Smooth muscle cell of the coronary artery (primary cell): ENCODE measurements at places on chromosomes 7 and 10. TPM values are rescaled to one million over a fixed set of nuclear protein-coding genes. Genes with fewer than 3 reads are reported as not detected.

C10orf62 gene
- 0.08 TPM in 1 of 2 replicates, not detected in the other for total RNA-seq

SKIDA1 gene
- total RNA-seq, result 0.53 and 0.82 TPM in 2 replicates

OPALIN gene
- not detected in 2 replicates for total RNA-seq

C7orf33 gene
- not detected in 2 replicates for total RNA-seq

NEUROD6 gene
- total RNA-seq, result not detected in 2 replicates

MKI67 gene
- total RNA-seq, result 1.6 and 3.3 TPM in 2 replicates

YKT6 gene
- total RNA-seq, result 41.7 and 128 TPM in 2 replicates

CCSER2 gene
- 23.2 and 24.6 TPM in 2 replicates for total RNA-seq

ITGA8 gene
- total RNA-seq, result 1.5 and 17.6 TPM in 2 replicates

CAMK2B gene
- 0.23 and 0.59 TPM in 2 replicates for total RNA-seq

LRRC18 gene
- not detected in 2 replicates for total RNA-seq

SUN3 gene
- not detected in 2 replicates for total RNA-seq

TEX36 gene
- not detected in 2 replicates for total RNA-seq

HABP2 gene
- not detected in 2 replicates for total RNA-seq

TAS2R3 gene
- total RNA-seq, result 0.68 and 1.8 TPM in 2 replicates

CFAP69 gene
- 3.7 and 19.4 TPM in 2 replicates for total RNA-seq

PSPH gene
- total RNA-seq, result 33.5 and 115 TPM in 2 replicates

CPN1 gene
- total RNA-seq, result not detected in 2 replicates

CHCHD2 gene
- total RNA-seq, result 190 and 433 TPM in 2 replicates

VKORC1L1 gene
- 7.0 and 10.1 TPM in 2 replicates for total RNA-seq

PRKCQ gene
- total RNA-seq, result under 0.01 TPM in 1 of 2 replicates, not detected in the other

SORBS1 gene
- total RNA-seq, result 0.23 and 0.38 TPM in 2 replicates

LHFPL3 gene
- not detected in 2 replicates for total RNA-seq

DYNC1I1 gene
- total RNA-seq, result 0.45 and 0.47 TPM in 2 replicates

CCDC186 gene
- 3.7 and 16.9 TPM in 2 replicates for total RNA-seq

UNC5B gene
- 11.2 and 39.1 TPM in 2 replicates for total RNA-seq

HERC4 gene
- 36.0 and 38.2 TPM in 2 replicates for total RNA-seq

AUTS2 gene
- 0.75 and 2.8 TPM in 2 replicates for total RNA-seq

MYO1G gene
- total RNA-seq, result 0.08 TPM in 1 of 2 replicates, not detected in the other

MOSPD3 gene
- total RNA-seq, result 1.1 and 4.4 TPM in 2 replicates

HIBADH gene
- total RNA-seq, result 50.2 and 73.6 TPM in 2 replicates

PLEKHS1 gene
- total RNA-seq, result not detected in 2 replicates

SFRP4 gene
- total RNA-seq, result 65.8 and 137 TPM in 2 replicates

PTPRZ1 gene
- 0.12 and 0.15 TPM in 2 replicates for total RNA-seq

OR2A5 gene
- not detected in 2 replicates for total RNA-seq

CCDC146 gene
- total RNA-seq, result 0.75 and 3.0 TPM in 2 replicates

GRM8 gene
- total RNA-seq, result not detected in 2 replicates

LIPK gene
- not detected in 2 replicates for total RNA-seq

SAMD9L gene
- total RNA-seq, result 4.9 and 9.5 TPM in 2 replicates

ZNF425 gene
- 3.6 and 4.2 TPM in 2 replicates for total RNA-seq

CXCL12 gene
- total RNA-seq, result 197 and 235 TPM in 2 replicates

SYT15 gene
- total RNA-seq, result 0.08 and 0.59 TPM in 2 replicates

LRIT1 gene
- not detected in 2 replicates for total RNA-seq

RBM20 gene
- under 0.01 and 0.45 TPM in 2 replicates for total RNA-seq

SPDYE8 gene
- not detected in 2 replicates for total RNA-seq

ZNF117 gene
- total RNA-seq, result 1.9 and 8.1 TPM in 2 replicates

PDZD8 gene
- 5.7 and 10.8 TPM in 2 replicates for total RNA-seq

CUEDC2 gene
- 24.8 and 50.2 TPM in 2 replicates for total RNA-seq
